ENCODE measurements at places on chromosomes 13 and 19.

GRCh38 chr13:42181381-42181953 lies 90.5 kb upstream of the AKAP11 start:
- DNase-seq, result no peak

GRCh38 chr19:42005504-42005903 lies 11.5 kb upstream of the ATP1A3 start:
- DNase-seq, result no peak

DNA sequence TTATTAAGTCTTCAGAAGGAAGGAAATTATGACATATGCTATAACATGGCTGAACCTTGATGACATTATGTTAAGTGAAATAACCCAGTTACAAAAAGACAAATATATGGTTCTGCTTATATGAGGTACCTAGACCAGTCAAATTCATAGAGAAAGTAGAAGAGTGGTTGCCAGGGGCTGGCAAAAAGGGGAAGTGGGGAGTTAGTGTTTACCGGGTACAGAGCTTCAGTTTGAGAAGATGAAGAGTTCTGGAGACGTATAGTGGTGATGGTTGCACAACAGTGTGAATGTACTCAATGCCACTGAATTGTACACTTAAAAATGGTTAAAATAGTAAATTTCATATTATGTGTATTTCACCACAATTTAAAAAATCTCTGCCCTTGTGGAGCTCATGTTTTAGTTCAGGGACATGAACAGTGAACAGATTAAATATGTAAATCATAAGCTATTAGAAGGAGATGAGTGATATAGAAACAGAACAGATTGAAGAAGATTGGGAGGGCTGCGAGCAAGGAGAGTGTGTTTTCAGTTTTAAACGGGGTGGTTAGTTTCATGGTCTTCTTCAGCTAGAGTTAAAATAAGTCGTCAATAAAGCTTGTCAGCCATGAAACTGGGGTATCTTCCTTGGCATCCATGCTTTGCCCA lies 355.2 kb downstream of the KCNRG start:
- no peak for DNase-seq

DNA sequence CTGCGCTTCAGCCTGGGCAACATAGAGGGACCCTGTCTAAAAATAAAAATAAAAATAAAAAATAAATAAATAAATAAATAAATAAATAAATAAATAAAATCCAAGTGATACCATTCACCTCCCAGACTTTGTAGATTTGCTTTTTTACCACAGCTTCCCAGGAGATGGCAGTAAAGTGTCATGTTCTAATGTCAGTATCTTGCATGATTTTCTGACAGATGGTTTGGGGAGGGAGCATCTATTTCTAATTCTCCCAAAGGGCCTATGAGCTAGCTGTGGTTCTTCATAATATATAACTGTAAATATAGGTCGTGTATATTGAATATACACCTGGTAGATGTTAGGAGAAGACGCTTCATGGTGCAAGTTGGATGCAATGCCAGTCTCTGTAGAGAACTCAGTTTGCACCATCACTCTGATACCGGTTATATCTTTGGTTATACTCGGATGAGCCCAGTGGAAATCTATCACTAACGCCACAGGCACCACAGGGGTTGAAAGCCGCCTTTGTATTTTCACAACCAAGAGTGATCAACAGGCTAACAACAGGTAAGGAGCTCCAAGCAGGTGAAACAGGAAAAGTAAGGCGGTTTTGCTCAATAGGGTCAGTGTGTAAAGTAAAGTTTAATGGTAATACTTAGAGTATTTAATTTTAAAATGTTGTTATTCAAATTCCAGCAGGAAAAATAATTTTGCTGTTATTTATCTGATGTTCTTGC lies 13.9 kb downstream of the APLP1 start:
- peak; percentile 65 for DNase-seq

DNA sequence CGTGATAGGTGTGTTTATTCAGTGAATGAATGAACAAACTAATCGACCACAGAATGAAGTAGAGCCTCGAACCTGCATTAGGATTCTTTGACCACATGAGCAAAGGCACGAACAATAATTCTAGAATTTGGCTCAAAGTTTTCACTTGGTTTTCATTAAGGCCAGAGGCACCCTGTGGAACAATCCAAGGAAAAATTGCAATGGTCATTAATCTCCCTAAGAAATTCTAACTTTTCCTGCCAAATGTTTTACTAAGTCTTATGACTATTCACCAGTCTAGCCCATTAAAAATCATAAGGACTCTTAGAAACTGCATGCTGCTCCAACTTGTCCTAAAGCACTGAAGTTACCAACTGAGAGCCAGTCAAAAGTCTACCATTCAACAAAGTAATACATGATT lies 271.7 kb downstream of the EFNB2 start:
- DNase-seq, result no peak

DNA sequence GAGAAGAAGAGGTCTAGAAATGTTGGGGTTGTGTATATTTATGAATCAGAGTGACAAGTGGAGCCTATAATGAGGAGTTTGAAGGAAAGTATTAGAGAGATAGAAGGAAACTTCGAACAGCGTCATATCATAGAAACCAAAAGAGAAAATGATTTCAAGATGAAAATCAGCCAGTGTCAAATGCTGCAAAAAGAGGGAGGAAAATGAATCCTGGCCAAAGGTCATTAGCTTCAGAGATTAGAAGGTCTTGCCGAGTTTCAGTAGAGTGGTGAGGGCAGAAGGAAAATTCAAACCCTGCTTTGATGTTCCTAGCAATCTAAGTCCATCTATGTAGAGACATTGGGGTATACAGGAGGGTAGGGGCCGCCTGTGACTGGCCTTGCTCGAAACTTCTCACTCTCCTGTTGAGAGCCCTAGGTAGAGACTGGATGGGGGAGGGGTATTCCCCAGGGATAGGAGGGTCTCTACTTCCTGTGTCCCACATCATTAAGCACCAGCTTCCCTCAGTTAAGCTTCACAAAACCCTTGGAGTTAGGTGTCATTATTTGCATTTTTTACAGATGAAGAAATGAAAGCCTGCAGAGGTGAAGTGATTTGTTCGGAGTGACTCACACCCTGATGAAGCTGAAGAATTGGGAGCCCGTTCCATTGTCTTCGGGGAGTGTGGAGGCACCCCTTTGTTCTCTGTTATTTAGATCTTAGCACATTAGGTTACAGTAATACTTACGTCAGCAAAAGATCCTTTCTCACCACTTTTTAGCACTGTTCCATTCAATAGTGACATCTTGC lies 62.8 kb downstream of the FGF9 start:
- DNase-seq, result no peak

- DNase-seq, result no peak
Measured at GRCh38 chr13:100645382-100645781, 29.2 kb downstream of the TMTC4 start.

DNA sequence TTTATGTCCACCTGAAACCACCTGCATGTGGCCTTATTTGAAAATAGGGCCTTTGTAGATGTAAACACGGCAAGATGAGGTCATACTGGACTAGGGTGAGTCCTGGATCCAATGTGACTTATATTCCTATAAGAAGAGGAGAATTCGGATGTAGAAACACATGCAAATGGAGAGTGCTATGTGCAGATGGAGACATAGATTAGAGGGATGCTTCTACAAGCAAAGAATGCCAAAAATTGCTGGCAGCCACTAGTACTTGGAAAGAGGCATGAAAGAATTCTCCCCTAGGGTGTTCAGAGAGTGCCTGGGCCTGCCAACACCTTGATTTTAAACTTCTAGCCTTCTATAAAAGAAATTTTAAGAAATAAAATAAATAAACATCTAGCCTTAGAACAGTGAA lies 226.1 kb downstream of the RFC3 start:
- no peak for DNase-seq

- DNase-seq, result peak; percentile 34
Measured at GRCh38 chr13:111914241-111915103, 152.5 kb upstream of the SOX1 start.

DNA sequence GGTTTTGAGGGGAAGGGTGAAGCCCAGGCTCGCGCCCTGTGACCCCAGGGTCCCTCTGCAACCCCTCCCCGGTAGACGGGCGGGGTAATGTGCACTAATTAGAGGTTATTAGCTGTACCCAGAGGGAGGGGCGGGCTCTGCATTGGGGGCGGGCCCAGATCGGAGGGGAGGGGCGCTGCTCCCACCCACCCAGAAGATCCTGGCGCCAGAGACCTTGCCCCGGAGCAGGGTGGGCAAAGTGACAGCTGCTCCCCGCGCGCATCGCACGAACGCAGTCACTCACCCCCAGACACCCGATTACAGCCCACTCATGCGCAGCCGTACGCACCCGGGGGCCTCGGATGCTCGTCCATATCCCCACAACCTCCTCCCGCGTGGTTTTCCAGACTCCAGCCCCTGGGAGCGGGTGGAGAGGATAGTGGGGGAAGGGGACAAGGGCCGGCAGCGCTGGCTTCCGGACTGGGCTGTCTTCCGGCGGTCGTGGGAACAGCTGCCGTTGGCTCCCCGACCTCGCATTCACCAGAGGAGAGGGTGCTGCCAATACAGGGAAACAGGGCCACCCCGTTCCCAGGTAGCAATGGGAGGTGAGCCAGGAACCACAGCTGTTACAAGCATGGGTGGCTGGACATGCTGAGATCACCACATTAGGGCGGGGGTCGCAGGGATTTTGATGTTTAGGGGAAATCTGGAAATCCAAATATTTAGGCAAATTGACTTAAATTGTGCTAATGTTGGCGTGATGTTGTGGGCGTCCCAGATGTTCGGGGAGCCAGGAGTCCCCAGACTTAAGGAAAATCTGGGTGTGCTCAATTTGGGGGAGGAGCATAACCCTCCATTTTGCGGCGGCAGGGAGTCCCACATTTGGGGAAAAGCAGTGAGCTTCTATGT lies 2.9 kb upstream of the HOOK2 start:
- peak; percentile 83 for DNase-seq

DNA sequence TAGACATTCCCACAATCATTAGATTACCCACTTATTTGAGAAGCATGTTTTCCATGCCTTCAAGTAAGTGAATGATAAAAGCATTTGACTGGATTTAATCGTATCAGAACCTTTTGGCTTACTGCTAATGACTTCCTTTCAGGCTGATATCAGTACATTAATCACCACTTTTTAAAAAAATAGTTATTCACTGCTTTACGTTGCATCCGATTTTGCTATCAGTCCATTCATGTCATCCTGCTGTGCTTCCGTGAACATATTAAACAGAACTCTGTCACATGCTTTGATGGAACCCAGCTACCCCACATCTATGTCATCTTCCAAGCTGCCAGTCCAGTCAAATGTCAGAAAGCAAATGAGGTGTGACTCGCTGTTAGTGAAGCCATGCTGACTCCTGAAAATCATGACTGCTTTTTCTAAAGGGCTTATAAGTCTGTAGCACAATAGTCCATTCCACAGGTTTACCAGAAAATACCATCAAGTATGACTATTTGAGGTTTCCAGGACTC lies 440.9 kb downstream of the IRS2 start:
- no peak for DNase-seq

GRCh38 chr13:29676535-29676934 lies 81.0 kb upstream of the SLC7A1 start:
- no peak for DNase-seq

DNA sequence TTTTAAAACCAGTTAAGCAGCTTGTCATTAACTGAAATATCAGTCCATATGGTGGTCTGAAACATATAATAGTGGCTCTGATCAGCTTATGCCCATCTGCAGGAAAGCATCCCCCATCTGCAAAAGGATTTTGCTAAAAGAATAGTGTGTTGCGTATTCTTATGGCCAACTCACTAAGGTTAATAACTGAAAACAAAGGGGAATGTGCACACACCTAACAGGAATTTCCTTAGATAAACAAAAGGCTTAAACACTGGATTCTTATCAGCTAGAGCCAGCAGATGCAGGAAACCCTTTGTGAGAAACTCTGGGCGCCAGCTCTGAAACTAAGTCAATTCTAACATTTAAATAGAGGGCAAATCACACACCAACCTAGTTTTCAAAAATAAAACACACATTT lies 22.1 kb downstream of the VPS36 start:
- DNase-seq, result no peak

DNA sequence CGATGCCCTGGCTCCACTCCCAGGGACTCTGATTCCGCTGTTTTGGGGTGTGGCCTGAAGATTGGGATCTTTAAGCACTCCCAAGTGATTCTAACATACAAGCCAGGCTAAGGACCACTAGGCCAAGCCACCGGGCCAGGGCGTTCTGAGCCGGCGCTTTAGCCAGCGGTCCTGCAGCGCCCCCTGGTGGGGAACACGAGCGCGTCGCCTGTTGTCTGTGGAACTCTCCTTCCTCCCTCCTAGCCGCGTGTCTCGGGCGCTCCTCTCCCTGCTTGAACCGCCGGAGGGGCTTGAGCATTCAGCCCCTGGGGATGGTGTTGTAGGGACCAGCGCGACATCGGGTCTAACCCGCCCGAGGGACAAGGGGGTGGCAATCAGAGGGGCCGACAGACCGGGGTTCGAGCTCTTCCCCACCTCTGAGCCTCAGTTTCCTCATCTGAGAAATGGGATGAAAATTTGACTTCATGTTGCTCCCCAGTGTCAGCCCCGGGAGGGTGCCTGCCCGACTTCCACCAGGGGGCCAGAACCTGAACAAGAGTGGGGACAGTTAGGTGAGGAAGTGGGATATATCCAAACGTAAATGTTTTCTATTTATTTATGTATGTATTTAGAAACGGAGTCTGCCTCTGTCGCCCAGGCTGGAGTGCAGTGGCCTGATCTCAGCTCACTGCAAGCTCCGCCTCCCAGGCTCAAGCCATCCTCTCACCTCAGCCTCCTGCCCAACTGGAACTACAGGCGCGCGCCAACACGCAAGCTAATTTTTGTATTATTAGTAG lies 18.0 kb upstream of the PNMA8B start:
- peak; percentile 83 for DNase-seq

DNA sequence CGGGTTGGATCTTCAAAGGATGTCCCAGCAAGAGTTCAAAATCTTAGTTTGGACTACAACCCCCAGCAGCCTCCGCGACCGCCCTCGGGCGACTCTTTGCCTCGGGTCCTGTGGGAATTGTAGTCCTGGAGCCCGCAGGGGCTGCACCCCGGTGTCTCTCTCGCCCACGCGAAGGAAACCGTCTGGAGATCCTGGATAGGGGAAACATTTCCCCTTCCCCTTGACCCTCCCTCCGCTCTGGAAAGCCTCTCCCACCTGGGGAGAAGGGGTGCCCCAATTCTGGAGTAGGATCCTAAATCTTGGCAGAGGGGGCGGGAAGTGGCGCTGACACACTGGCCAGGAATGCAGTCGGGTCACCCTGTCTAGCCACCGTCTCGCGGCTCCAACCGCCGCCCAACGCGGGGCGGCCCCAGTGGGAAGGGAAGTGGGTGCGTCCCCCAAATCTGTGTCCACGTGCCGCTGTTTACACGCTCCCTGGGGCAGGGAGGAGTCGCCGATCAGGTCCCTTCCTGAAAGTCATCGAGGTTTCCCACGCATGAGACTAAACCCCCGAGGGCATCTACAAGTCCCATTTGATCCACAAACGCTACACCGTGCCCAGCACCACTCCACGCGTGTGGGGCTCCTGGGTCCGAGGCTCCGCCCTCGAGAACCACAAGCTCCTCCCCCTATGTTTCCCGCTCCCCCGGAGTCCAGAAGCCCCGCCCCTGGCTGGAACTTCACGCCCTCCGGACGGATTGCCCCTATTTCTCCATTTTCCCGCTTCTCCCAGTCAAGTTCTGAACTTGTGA lies 761 bp upstream of the PPP1R13L start:
- DNase-seq, result peak; percentile 90

GRCh38 chr13:37736045-37736444 lies 133.5 kb downstream of the TRPC4 start:
- no peak for DNase-seq
